ENCODE measurements at places on chromosomes 13 and 19.

DNA sequence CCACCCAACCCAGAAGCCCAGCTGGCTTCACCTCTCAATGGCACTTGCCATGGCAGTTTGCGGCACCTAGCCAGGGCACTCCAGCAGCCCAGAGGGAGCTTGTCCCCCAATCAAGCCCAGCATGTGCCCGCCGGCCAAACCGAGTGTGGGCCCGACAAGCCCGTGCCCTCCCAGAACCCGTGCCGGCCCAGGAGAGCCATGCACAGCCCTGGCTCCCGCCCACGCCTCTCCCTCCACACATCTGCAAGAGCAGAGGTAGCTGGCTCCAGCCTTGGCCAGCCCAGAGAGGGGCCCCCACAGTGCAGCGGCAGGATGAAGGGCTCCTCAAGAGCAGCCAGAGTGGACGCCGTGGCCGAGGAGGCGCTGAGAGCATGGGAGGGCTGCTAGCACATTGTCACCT is 2278.0 kb upstream of the PCDH20 start:
- no peak for DNase-seq

DNA sequence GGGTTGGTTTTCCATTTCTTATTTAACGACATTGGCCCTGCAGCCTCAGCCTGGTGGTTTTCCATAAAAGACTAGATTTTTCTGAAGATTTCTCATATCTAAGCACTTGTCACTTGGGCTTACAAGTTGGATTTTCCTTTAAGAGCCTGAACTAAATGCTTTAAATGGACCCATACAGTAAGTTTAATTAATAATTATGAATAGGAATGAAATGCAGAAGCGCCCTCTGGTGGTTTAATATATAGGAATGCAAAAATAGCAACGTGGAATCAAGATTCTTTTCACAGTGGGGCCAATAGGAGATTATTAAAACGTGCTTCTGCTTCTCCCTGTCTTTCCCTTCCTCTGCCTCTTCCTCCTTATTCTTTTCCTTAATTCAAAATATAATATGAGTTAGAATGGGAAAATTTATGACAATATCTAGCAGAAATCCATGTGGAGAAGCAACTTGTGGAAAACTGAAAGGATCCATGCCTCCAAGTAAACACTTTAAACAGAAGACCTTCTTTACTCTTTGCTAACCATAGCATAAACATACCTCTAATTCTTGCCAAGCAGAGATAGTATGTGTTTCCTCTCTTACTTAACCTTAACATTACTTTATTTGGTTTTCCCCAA is 324.0 kb downstream of the GPC5 start:
- no peak for DNase-seq

- DNase-seq, result no peak
Observed at GRCh38 chr13:41127701-41128100, 4.9 kb downstream of the KBTBD6 start.

DNA sequence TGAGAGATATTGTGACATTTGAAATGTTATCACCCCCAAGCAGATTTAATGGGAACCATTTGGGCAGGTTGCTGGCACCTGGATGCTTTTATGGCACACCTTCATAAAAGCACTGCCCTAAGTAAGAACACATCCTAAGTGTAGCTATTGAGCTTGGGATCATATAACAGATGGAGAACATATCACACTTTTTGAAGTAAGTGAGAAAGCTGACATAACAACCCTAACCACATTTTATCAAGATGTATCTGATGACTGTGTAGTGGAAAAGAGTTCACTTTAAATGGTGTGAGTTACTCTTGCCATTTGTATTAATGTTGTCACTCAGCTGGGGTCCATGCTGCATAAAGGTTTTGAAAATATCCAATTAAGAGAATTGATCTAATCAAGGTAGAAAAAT is 287.9 kb downstream of the DCLK1 start:
- no peak for DNase-seq

DNA sequence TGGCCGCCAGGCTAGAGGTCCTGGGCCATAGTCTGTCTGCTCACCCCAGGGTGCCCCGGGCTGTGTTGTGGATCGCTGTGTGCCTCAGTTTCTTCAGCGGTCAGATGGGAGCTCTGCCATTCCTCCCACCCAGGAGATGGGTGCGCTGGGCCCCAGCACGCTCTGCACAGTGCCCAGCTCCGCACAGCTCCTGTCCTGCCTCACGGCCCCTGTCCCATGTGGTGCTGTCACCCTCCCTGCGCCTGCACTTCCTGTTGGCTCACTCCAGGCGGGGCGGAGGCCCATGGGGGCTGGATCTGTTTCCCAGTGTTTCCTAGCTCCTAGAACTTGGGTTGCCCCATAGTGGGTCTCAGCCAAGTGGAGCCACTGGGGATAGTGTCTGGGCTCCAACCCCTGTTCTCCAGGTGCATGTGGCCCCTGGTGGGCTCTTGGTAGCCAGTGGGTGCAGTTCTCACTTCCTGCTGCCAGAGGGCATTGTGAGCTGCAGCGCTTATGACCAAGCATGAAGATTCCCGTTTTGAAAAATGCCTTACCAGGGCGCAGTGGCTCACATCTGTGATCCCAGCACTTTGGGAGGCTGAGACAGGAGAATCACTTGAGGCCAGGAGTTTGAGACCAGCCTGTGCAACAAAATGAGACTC is 69.8 kb downstream of the KDM4B start:
- no peak for DNase-seq

DNA sequence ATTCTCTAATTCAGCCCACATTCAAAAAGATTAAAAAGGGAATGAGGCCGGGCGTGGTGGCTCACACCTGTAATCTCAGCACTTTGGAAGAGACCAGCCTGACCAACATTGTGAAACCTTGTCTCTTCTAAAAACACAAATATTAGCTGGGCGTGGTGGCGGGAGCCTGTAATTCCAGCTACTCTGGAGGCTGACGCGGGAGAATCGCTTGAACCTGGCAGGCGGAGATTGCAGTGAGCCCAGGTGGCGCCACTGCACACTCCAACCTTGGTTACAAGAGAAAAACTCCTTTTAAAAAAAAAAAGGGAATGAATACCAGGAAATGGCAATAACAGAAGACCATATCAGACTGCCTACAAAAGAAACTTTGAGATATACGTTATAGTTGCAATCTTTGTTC is 1244.5 kb downstream of the PCDH9 start:
- DNase-seq, result no peak

GRCh38 chr13:22198001-22198400 is 527.1 kb downstream of the FGF9 start:
- no peak for DNase-seq

- DNase-seq, result no peak
Observed at GRCh38 chr13:40171566-40171965, 494.9 kb downstream of the FOXO1 start.

DNA sequence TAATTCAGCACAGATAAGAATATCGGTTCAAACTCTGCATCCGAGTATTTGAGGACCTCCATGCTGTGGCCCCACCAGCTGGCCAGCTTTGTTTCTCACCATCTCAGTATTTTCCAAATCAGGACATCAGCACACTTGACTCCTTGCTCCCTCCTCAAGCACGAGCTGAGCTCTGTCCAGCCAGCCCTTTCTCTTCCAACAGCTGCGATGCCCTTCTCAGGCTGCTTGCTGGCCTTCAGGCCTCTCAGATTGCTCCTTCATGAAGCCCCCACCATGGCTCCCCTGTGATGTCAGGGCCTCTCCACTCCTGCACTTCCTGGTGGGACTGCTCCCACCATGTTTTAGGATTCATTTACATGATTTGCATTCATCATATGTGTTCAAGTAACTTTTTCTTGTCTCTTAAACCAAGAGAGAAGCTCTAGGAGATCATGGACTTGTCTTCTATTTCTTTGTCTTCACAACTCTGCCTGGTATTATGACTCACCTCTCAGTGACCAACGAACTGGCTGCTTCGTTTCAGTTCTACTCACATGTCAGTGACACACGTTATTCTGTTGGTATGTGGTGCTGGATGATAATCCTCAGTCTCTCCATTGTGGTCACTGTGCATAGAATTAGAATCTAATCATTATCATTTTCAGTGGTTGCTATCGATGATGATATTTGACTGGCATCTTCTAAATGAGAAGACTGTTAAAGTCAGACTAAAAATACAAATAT is 471.7 kb downstream of the EFNB2 start:
- no peak for DNase-seq

- peak; percentile 89 for DNase-seq
Observed at GRCh38 chr19:12793290-12794195, 2.3 kb downstream of the JUNB start.

GRCh38 chr13:102039264-102039663 is 362.6 kb downstream of the FGF14 start:
- DNase-seq, result no peak

DNA sequence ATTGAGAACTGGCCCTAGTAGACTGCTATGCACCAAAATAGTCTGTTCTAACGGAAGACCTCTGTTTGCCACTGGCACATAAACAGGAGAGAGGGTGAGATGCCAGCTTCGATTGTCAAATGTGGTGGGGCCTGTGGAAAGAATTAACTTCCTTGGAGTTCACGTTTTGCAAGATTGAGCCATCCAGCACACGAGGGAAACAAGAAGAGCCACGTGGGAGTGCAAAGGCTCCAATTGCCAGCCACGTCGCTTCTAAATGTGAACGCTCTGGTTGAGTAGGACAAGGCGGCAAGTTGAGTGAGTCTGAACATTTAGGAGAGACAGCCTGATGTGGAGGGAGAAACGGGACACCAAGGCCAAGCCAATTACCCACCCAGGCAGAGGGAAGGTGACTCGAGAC is 409.1 kb downstream of the FGF9 start:
- no peak for DNase-seq

GRCh38 chr19:30932854-30933253 is 416.4 kb downstream of the TSHZ3 start:
- no peak for DNase-seq

GRCh38 chr13:102291587-102292218 is 110.1 kb downstream of the FGF14 start:
- DNase-seq, result no peak

GRCh38 chr13:89897681-89898080 is 1449.8 kb upstream of the MIR17HG start:
- no peak for DNase-seq

DNA sequence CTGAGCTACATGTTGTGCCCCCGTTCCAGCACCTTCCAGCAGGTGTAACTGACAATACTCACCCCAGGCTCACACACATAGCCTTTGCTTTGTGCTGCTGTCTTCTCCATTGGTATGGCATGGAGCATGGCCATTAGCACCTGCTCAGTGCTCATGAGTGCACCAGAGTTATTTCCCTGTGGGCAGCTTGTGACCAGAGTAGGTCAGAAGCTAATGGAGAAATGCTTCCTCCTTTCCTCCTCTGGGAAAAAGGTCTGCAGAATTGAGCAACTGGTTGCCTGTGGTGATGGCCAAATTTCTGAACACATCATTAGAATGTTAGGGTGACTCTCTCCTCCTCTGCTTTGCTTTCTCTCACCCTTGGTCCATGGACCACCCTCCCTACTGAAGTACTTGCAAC is 344.5 kb upstream of the TMTC4 start:
- no peak for DNase-seq

DNA sequence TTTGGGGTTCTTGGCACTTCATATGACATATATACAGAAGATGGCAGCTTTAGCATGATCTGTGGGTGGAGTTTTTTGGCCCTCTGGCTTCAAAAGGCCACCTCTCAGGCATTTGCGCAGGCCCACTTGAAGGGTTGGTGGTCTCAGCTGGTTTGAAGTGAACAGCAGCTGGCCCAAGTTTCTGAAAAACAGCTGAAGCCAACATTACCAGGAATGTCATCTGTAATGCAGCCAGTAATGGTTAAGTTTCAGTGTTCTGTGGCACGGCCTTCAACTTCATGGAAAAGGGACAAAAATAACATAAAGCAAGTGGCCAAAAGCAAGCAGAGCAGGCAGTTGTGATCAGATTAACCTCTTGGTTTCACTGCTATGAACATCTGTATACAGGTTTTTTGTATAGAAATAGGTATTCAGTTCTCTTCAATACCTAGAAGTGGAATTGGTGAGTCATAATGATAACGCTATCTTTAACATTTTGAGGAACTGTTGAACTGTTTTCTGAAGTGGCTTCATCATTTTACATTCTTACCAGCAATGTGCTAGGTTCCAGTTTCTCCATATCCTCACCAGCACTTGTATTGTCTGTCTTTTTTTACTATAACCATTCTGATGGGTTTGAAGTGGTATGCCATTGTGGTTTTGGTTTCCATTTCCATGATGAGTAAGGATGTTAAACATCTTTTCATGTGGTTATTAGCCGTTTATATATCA is 245.4 kb downstream of the SHISA2 start:
- no peak for DNase-seq

DNA sequence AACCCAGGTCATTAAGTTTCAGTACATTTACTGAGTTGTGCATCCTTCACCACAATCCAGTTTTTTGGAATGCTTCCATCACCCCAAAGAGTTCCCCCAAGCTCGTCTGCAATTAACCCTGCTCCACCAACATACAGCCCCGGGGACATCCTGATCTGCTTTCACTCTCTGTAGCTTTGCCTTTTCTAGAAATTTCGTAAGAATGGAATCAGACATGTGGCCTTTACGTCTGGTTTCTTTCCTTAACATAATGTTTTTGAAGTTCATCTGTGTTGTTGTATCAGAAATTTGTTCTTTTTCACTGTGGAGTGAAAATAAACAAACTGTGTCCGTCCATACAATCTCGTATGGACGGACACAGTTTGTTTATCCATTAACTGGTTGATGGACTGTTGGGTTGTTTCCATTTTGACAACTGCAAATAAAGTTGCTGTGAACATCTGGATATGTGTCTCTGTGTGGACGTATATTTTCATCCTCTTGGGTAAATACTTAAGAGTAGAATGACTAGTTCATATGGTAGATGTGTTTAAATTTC is 2.9 kb downstream of the KLHL26 start:
- DNase-seq, result no peak

- DNase-seq, result no peak
Observed at GRCh38 chr13:98648686-98649085, 71.8 kb upstream of the STK24 start.

GRCh38 chr19:40057166-40057565 is 1.1 kb upstream of the ZNF780B start:
- no peak for DNase-seq

GRCh38 chr13:78194904-78195639 is 276.4 kb upstream of the EDNRB start:
- no peak for DNase-seq

- DNase-seq, result peak; percentile 4
Observed at GRCh38 chr13:86757236-86757978, 913.8 kb upstream of the SLITRK5 start.

DNA sequence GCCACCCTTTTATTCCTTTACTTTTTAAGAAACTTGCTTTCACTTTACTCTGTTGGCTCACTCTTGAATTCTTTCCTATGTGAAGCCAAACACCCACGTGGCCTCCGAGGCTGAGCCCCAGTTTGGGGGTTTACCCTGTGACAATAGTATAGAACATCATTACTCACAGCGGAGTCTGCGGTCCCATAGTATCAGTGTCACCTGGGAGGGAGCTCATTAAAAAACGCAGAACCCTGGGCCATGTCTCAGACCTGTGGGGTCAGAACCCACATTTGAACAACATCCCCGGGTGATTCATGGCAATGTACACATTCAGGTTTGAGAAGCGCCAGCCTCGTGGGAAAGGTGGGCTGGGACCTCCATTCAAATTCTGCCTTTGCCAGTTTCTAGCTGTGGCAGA is 36.0 kb upstream of the UBL3 start:
- no peak for DNase-seq

GRCh38 chr13:93473441-93474270 is 247.0 kb downstream of the GPC6 start:
- DNase-seq, result no peak

- no peak for DNase-seq
Observed at GRCh38 chr13:46630431-46631178, 77.6 kb downstream of the LRCH1 start.
